ENCODE measurements at places on chromosomes 1 and 21. TPM values are rescaled to one million over a fixed set of nuclear protein-coding genes. Genes with fewer than 3 reads are reported as not detected.

- H3K4me1 ChIP-seq, result no peaks in the 10 kb centered on the region
- H3K27ac ChIP-seq, result no peak overlapping the region
- DNase-seq, result no peak
- H3K4me3 ChIP-seq, result no peak overlapping the region
- peaks cover 28% of the 10 kb centered on the region for H3K36me3 ChIP-seq
Measured at GRCh38 chr1:248913933-248914332, 7.9 kb downstream of the PGBD2 start.

- H3K36me3 ChIP-seq, result no peaks in the 10 kb centered on the region
- no peak overlapping the region for H3K4me3 ChIP-seq
- DNase-seq, result no peak
- H3K27ac ChIP-seq, result no peak overlapping the region
Measured at GRCh38 chr1:221772117-221772516, 30.2 kb upstream of the DUSP10 start.

- no peak for DNase-seq
- no peaks in the 10 kb centered on the region for H3K27me3 ChIP-seq
- H3K4me3 ChIP-seq, result no peak overlapping the region
- no peak overlapping the region for H3K27ac ChIP-seq
- H3K36me3 ChIP-seq, result peaks cover 13% of the 10 kb centered on the region
- H3K4me1 ChIP-seq, result peaks cover 32% of the 10 kb centered on the region
Measured at GRCh38 chr21:44943686-44944550, 4.1 kb downstream of the SLX9 start.

DNA sequence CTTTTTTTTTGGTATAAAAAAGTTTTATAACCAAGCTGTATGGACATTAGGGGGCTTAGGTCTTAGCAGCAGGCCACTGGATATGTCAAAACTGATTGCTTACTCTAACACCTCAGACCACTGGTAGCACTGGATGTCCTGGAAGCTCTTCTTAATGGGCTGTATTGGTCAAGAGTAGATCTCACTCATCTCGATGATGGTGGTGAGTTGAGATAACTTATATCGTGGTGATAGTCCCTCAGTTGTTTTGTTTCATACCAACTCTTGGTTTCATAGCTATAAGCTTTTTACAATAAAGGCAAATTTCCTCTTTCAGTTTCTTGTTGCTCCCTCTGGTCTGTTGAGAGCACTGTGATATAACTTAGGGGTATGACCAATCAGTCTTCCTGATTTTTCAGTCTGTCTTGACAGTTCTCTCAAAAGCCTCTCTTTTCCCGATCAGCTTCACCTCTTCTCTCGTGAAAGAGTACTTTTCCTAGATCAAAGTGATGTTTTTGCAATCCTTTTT is 9.7 kb upstream of the AGO1 start:
- no peaks in the 10 kb centered on the region for H3K4me1 ChIP-seq
- H3K36me3 ChIP-seq, result no peaks in the 10 kb centered on the region
- no peaks in the 10 kb centered on the region for H3K27me3 ChIP-seq
- no peak overlapping the region for H3K4me3 ChIP-seq
- H3K27ac ChIP-seq, result no peak overlapping the region

GRCh38 chr1:177505905-177506590 is 335.3 kb downstream of the BRINP2 start:
- no peak overlapping the region for H3K27ac ChIP-seq
- no peaks in the 10 kb centered on the region for H3K27me3 ChIP-seq
- H3K4me3 ChIP-seq, result no peak overlapping the region
- DNase-seq, result no peak

DNA sequence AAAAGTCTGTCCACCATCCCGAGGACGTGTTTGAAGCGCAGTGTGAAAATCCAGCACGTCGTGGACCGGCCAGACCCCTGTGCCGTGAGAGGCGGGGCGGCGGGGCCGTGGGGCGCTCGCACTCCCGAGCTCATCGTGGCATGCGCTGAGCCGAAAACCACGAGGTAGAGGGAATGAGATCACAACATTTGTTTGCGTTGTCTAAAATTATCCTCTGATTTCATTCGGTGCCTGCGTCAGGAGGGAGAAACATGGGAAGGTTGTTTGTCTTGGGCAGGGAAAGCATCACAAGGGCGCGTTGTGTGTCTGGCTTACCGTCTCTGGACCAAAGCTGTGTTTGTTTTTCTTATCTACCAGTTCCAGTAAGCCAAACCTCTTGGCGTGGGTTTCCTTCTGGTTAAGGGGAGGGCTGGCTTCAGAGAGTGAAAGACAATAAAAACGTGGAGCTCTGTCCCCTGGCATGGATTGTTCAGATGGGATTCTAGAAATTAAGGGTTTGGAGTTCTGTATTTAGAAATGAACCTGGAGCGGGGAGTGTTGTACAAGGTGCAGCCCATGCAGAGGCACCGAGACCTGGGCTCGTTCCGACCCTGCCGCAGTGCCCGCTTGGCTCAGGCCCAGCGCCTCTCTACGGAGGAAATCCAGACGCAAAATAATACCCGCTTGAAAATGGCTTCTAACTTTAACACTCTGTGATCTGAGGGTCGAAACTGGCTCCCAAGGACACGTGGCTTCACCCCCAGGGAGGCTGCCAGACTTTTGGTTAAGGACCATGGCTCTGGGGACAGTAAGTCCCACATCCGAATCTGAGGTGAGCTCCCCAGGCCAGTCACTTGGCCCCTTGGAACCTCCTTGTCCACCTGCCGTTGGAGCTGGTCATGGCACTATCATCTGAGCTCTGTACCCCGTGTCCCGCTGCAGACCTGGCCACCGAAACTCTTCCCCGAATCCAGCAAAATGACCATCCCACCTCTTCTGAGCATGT is 68.7 kb upstream of the FAM3B start:
- no peak overlapping the region for H3K4me3 ChIP-seq
- H3K4me1 ChIP-seq, result peaks cover 10% of the 10 kb centered on the region
- H3K27me3 ChIP-seq, result no peaks in the 10 kb centered on the region
- H3K27ac ChIP-seq, result no peak overlapping the region
- DNase-seq, result peak; percentile 73
- H3K36me3 ChIP-seq, result peaks cover 51% of the 10 kb centered on the region

GRCh38 chr1:167158813-167159275 is 61.8 kb upstream of the POU2F1 start:
- H3K27me3 ChIP-seq, result no peaks in the 10 kb centered on the region
- H3K27ac ChIP-seq, result no peak overlapping the region
- DNase-seq, result no peak
- H3K4me3 ChIP-seq, result no peak overlapping the region
- H3K36me3 ChIP-seq, result no peaks in the 10 kb centered on the region

GRCh38 chr1:43137445-43138052 is 34.5 kb downstream of the EBNA1BP2 start:
- peaks cover 16% of the 10 kb centered on the region for H3K4me1 ChIP-seq
- no peak for DNase-seq
- no peak overlapping the region for H3K4me3 ChIP-seq
- H3K27ac ChIP-seq, result no peak overlapping the region

GRCh38 chr1:29177022-29177705 is 4.5 kb downstream of the SRSF4 start:
- H3K4me1 ChIP-seq, result peaks cover 45% of the 10 kb centered on the region
- DNase-seq, result no peak
- H3K27ac ChIP-seq, result no peak overlapping the region
- H3K27me3 ChIP-seq, result no peaks in the 10 kb centered on the region
- H3K36me3 ChIP-seq, result peaks cover 17% of the 10 kb centered on the region

DNA sequence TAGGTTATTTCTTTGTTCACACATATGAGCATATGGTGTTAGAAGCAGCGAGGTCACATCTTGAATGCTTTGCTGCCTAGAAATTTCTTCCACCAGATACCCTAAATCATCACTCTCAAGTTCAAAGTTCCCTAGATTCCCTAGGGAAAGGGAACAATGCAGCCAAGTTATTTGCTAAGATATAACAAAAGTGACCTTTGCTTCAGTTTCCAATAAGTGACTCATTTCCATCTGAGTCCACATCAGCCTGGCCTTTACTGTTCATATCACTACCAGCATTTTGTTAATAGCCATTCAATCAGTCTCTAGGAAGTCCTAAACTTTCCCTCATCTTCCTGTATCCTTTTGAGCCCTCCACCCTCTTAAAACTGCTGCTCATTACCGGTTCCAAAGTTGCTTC is 1502.5 kb downstream of the KCNT2 start:
- DNase-seq, result no peak
- H3K27ac ChIP-seq, result no peak overlapping the region
- no peaks in the 10 kb centered on the region for H3K4me1 ChIP-seq
- no peak overlapping the region for H3K4me3 ChIP-seq
- H3K27me3 ChIP-seq, result no peaks in the 10 kb centered on the region
- H3K36me3 ChIP-seq, result no peaks in the 10 kb centered on the region

GRCh38 chr1:147620543-147620942 is 49.8 kb downstream of the ACP6 start:
- no peak overlapping the region for H3K27ac ChIP-seq
- H3K27me3 ChIP-seq, result no peaks in the 10 kb centered on the region
- DNase-seq, result no peak
- H3K36me3 ChIP-seq, result peaks cover 64% of the 10 kb centered on the region

DNA sequence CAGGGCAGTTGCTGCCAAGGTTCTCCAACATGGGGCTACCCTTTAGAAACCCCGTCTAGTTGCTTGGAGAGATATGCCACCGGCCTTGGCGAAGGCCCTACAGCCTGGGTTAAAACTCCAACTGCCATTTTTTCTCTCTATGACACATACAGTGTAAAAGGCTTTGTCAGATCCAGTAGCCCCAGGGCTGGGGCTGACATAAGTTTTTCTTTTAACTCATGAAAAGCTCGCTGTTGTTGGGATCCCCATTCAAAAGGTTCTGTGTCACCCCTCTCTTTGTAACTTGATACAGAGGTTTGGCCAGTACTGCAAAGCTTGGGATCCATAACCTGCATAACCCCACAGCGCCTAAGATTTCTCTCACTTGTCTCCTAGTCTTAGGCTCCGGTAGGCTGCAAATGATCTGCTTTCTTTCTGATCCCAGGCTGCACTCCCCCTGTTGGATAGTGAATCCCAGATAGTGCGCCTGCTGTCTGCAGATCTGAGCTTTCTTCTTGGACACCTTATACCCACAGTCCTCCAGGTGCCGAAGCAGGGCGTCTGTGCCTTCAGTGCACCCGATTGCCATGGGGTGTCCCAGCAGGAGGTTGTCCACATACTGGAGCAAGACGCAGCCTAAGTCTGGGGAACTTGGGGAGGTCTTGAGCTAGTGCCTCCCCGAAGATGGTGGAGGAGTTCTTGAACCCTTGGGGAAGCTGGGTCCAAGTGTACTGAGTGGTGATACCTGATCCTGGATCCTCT is 406.2 kb downstream of the TGFB2 start:
- no peak overlapping the region for H3K27ac ChIP-seq
- H3K36me3 ChIP-seq, result peaks cover 6% of the 10 kb centered on the region
- H3K4me1 ChIP-seq, result peaks cover 2% of the 10 kb centered on the region
- no peaks in the 10 kb centered on the region for H3K27me3 ChIP-seq
- DNase-seq, result no peak
- no peak overlapping the region for H3K4me3 ChIP-seq

- DNase-seq, result no peak
- no peaks in the 10 kb centered on the region for H3K36me3 ChIP-seq
- peaks cover 3% of the 10 kb centered on the region for H3K4me1 ChIP-seq
- H3K27me3 ChIP-seq, result peaks cover 21% of the 10 kb centered on the region
- no peak overlapping the region for H3K4me3 ChIP-seq
Measured at GRCh38 chr1:78279051-78279450, 211.7 kb upstream of the PTGFR start.

- H3K27ac ChIP-seq, result no peak overlapping the region
- no peaks in the 10 kb centered on the region for H3K27me3 ChIP-seq
- H3K4me1 ChIP-seq, result peaks cover 4% of the 10 kb centered on the region
- DNase-seq, result no peak
- H3K36me3 ChIP-seq, result peaks cover 50% of the 10 kb centered on the region
Measured at GRCh38 chr1:12249181-12249580, 19.4 kb downstream of the VPS13D start.

ANGPTL3 gene
- total RNA-seq, result not detected

SELP gene
- total RNA-seq, result not detected

ABCD3 gene
- total RNA-seq, result 39.0 TPM

CELA3A gene
- total RNA-seq, result not detected

GPR37L1 gene
- not detected for total RNA-seq

UROD gene
- total RNA-seq, result 128 TPM

SYNJ1 gene
- total RNA-seq, result 15.5 TPM

SLC9C2 gene
- not detected for total RNA-seq
